GM23248 (cell line): ENCODE measurements at places on chromosomes 7 and 10. TPM values are rescaled to one million over a fixed set of nuclear protein-coding genes. Genes with fewer than 3 reads are reported as not detected.

The FAM149B1 gene
- 7.1 and 7.4 TPM in 2 replicates for polyA plus RNA-seq

The FUOM gene
- polyA plus RNA-seq, result 20.9 and 21.5 TPM in 2 replicates

DNA sequence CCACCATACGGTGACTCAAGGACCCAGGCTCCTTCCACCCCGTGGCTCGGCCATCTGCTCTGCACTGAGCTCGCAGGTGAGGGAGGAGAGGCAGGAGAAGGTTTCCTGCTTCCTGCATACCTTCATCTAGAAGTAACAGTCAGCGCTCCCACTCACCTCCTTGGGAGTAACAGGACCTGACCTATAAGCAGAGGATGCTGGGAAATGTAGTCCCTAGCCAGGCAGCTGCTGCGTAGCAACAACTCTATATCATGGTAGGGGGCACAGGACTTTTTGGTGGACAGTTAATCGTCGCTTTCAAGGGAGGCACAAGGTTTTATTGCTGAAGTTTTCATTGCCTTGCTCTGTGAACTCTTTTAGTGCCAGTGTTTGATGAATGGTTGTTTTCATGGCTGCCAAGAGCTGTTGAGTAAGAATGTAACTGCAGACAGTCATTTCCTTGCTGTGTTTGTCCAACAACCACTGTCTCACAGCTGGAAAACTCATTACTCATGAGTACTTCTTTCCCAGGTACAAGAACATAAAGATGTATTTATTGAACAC is 10.2 kb upstream of the ZFYVE27 start:
- H3K27me3 ChIP-seq, result no peaks in the 10 kb centered on the region
- H3K27ac ChIP-seq, result peak overlapping the region; percentile 70
- H3K4me1 ChIP-seq, result peaks cover 21% of the 10 kb centered on the region

DNA sequence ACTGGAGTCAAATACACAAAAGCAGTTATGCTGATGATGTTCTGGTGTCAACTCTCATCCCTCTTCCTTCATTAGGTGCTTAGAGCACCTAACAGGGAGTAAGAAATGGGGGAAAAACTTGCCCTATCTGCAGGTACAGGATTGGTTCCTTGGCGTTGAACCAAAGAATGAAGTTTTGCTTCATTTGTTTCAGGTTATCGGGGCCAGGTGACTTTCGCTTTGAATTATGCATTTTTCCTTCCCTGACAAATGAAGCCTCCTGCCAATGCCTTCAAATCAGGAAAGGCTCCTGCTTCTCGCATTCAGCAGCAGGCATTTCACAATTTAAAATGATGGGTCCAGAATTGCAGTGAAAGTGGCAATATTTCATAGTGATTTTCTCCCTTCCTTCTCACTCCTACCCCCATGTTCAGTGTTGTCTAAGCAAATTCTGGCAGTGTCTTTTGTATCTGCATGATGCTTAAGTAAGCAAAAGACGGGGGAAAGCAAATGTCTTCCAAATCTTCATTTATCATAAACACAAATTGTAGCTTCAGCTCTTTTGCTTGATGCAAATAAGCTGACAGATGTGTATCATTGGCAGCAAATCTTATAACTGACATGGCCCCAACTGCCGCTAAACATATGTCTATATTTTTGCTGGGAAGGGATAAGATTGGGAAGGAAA is 29.4 kb downstream of the DNAJB9 start:
- no peak overlapping the region for H3K4me3 ChIP-seq
- no peak for DNase-seq
- H3K27me3 ChIP-seq, result peaks cover 16% of the 10 kb centered on the region
- no peaks in the 10 kb centered on the region for H3K4me1 ChIP-seq
- no peak overlapping the region for H3K27ac ChIP-seq
- no peaks in the 10 kb centered on the region for H3K36me3 ChIP-seq

DNA sequence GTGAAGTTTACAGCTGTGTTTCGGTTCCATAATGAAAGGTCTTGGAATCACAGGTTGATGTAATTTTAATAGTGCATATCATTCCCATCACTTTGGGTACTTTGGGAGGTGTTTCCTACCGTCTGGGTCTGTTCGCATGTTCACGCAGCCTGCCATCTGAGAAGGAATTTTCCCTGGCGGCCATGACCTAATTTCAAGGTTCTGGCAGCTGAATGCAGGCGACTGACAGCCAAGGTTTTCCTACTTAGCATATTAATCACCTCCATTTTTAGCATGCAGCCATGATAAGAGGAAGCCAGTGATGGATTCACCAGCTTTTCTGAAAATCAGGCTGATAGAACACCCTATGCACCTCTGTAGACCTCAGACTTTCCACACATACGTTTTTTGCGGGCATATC is 319.1 kb upstream of the TMEM229A start:
- H3K4me3 ChIP-seq, result no peak overlapping the region
- no peaks in the 10 kb centered on the region for H3K36me3 ChIP-seq
- no peaks in the 10 kb centered on the region for H3K27me3 ChIP-seq
- no peaks in the 10 kb centered on the region for H3K4me1 ChIP-seq
- no peak overlapping the region for H3K27ac ChIP-seq
- DNase-seq, result no peak
